Erythroblast (primary cell): ENCODE measurements at places on chromosomes 2 and 18.

DNA sequence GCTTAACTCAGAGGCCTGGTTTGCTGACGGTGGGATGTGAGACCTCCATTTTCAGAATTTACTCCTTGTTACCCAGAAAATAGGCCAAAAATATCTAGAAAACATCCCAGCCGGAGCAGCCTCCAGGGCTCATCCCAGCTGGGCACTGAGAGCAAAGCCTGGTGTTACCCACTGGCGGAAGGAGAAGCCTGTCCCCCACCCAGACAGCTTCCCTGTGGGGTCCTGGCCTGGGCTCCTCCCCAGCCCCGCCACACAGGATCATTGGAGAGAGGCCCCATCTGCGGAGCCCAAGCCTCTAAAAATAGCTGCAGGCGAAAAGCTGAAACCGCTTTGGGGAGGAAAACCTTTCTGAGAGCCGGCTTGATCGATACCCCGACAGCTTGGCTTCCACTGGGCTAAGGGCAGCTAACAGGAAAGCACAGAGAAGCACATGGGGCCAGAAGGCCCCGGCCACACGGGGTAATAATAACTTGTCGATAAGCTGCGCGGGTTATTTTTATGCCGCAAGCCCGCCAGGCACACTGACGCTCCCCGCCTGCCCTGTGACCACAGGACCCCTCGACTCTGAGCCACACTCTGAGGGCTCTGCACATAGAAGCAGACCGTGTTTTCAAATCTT, 26.9 kb upstream of the FAHD2A start:
- DNase-seq: no peak

DNA sequence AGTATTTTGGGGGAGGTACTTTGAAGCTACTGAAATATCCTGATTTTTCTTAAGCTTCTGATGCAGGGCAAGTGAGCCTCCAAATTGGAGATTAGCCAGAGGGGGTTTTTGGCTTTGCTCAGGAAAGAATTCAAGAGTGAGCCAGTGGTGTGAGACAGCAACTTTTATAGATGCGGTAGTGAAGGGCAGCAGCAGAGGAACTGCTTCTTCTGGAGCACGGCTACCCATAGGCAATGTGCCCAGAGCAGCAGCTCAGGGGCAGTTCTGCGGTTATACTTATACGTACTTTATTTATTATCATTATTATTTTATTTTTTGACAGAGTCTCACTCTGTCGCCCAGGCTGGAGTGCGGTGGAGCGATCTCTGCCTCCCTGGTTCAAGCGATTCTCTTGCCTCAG, 19.8 kb upstream of the NT5DC4 start:
- no peak for DNase-seq

DNA sequence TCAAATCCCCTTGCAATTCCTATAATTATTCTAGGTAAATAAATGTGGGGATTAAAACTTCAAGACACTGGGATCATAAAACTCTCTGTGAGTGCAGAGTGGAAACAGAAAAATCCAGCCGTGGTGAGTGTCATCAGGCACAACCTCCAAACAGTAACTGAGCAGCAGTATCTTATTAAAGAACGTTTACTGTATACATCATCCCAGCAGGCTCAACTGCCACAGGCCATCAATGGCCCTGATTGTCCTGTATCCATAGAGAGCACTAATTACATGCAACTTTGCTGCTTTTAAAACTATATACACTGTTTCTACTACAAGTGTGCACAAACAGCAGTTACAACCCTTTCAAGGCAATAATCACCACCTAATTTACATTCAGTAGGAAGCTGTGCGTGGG, 23.9 kb downstream of the GAREM1 start:
- no peak for DNase-seq

- DNase-seq: no peak
Observed at GRCh38 chr18:8045160-8045883, 478.2 kb downstream of the PTPRM start.

DNA sequence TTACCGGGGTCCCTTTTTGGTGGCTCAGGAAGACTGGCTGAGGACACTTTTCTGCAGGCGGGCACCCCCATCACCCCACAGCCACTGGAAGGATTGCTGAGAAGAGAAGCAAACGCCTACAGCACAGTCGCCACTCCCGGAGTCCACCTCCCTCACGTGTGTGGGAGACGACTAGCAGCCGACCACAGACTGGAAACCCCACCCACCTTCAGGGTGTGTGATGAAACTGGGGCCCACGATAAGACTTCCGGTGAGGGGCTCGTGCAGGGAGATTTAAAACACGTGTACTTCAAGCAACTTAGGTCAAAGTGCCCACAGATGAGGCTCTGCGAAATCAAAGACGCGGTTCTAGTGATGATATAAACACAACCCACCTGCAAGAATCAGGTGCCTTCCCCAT, 26.3 kb downstream of the MBP start:
- peak; percentile 77 for DNase-seq

- DNase-seq: no peak
Observed at GRCh38 chr2:239290618-239291474, 110.0 kb downstream of the HDAC4 start.

DNA sequence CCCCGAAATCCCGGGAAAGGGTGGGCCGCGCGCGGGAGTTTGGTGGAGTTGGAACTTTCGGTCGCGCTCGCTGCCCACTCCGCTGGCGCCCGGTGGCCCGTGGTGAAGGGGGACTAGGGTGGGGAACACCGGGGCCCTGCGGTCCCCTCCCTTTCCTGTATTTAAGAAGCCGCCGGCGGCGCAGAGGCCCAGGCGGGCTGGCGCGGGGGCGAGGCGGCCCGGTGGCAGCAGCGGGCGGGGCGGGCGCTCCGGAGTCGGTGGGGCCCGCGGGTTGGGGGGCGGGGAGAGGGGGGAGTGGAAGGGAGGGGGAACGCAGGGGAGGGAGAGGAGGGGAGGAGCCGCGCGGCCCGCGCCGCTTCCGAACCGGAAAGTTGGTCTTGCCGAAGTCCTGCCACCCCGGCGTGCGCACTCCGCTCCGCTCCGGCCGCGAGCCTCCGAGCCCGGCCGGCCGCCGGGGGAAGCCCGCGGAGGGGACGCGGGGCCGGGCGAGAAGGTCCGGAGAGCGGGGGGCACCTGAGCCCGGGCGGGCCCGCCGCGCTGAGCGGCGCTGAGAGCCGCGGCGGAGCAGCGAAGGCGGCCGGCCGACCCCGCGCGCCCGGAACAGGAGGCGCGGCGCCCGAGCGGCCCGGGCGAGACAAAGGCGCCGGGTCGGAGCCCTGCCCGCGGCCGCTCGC, 425 bp upstream of the SALL3 start:
- peak; percentile 18 for DNase-seq

- no peak for DNase-seq
Observed at GRCh38 chr2:216796115-216796840, 63.6 kb downstream of the TNP1 start.

DNA sequence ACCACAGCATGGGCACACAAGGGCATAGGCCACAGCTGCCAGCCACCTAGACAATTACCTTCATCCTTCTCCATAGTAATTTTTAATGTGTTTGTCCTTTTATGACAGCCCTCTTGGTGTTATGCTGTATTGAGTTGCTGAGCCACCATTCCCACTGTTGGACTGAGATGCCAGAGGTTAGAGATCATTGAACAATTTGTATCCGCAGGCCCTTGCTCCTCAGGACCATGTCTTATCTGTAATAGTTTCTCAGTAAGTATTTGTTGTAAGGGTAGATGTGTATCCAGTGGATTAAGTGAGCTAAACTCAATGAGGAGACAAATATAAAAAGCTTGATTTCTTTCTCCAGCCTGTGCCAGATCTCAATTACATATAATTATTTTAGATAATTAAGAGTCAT, 832.8 kb upstream of the ID2 start:
- DNase-seq: no peak

- DNase-seq: no peak
Observed at GRCh38 chr2:150230616-150231015, 256.9 kb downstream of the RND3 start.

- no peak for DNase-seq
Observed at GRCh38 chr2:130337735-130338325, 4.9 kb upstream of the IMP4 start.
